ENCODE measurements at places on chromosomes 5 and 9. TPM values are rescaled to one million over a fixed set of nuclear protein-coding genes. Genes with fewer than 3 reads are reported as not detected.

EDIL3 gene
- total RNA-seq, result 47.2 TPM

DNA sequence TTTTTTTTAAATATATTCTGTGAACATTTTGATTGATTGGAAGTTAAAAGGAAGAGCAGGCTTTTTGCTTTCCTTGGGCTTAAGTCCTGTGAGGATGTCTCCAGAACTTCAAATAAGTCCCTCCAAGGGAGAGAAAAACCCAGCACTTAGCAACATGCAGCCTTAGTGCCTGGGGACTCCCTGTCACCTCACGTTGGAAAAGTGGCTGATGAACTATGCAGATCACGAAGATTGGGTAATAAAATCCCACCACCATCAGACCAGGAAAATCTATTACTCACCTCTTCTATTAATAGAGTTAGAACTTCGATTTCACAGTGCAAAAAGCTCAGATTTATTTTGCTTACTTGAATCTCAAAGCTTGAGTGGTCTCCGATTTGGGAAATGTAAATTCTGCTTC, 507.0 kb downstream of the MAT2B start:
- DNase-seq, result no peak

- DNase-seq, result no peak
Observed at GRCh38 chr5:44275908-44276307, 113.3 kb downstream of the FGF10 start.

DNA sequence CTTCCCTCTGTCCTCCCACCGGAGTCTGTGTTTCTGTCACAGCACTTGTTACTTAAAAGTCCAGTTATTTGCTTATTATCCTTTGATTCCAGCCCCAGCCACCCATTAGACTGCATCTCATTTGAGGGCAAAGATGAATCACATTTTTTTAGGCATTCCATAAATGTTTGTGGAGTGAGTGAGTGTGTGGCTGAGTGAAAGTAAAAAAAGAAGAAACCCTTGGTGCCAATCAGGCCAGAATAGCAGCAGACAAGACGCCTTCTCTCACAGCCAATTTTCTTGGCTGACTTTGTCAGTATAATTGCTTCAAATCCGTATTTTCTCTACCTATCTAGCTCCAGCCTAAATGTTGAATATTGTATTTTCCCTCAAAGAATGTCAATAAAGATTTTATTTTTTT, 613.0 kb upstream of the WWC1 start:
- DNase-seq, result no peak

- no peak for DNase-seq
Observed at GRCh38 chr9:131019388-131020239, 10.6 kb downstream of the LAMC3 start.

DNA sequence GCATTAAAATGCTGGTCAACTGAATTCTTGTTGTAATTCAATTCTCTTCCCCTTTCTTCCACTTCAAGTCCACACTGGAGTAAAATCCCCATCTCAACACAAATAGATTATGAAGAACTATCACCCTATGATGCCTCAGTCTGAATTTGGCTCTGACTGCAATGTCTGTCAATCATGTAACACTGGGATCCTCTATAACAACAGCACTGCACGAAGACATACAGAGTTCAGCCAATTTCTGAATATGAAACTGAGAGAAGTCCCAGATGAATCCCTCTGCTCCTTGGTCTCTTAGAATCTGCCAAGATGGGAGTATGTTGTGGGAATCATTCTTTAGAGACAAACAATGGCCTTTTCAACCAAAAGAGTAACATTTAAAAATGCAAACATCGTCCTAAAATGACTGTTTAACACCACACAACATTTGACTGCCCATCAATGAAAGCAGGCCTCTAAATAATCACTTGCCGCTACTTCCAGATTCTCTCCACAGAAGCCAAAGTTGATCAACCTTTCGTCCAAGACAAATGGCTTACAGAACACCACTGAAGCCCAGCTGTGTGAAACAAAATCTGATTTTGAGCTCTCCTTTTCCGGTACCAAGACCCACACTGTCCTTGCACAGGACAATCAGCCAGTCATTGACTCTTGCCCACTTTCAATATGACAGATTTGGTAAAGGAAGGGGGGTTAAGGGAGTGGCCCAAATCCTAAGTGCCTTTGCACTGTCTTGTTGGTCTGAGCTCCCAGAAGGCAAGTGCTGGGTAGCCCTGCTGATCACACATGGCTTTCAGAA, 258.0 kb downstream of the EBF1 start:
- no peak for DNase-seq

DNA sequence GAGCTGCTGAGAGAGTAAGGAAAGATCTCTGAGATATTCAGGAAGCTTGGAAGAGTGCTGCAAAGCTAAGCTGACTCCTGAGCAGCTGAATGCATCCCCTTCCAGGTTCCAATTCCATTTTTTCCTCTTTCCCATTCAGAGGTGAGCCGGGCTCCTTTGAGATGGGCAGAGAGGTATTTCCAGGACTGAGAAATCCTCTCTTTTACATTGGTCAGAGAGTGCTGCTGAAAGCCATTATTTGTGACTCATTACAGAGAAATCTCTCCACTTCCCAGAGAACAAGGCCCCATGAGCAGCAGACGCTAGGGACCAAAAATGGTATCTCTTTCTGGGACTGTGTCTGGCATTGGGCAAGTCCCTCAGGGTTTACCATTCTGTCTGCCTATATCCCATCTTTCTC, 3.7 kb downstream of the MCTP1 start:
- DNase-seq, result no peak

PDZD2 gene
- 6.8 TPM for total RNA-seq

LCN9 gene
- 3.7 TPM for total RNA-seq

DNA sequence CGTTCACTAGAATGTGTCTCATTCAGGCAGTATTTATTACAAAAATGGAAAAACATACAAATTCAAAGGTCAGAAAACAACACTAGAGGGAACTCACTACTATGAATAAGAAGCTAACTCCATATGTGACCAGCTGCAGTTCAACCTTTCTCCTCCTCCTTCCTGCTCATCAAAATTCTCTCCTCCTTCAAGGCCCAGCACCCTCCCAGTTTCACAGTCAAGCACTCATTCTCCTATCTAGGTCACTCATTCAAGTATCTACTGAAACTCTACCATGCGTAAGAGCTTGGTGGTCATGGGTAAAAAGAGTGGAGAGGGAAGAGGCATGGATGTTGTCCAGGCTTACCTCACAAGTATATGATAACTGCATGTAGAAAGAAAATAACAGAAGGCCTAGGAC, 27.7 kb downstream of the ECPAS start:
- no peak for DNase-seq

- no peak for DNase-seq
Observed at GRCh38 chr5:3194271-3194670, 401.4 kb upstream of the IRX1 start.

GRCh38 chr9:134852906-134853654, 27.5 kb upstream of the FCN2 start:
- DNase-seq, result no peak

PHYHD1 gene
- 14.1 TPM for total RNA-seq

DNA sequence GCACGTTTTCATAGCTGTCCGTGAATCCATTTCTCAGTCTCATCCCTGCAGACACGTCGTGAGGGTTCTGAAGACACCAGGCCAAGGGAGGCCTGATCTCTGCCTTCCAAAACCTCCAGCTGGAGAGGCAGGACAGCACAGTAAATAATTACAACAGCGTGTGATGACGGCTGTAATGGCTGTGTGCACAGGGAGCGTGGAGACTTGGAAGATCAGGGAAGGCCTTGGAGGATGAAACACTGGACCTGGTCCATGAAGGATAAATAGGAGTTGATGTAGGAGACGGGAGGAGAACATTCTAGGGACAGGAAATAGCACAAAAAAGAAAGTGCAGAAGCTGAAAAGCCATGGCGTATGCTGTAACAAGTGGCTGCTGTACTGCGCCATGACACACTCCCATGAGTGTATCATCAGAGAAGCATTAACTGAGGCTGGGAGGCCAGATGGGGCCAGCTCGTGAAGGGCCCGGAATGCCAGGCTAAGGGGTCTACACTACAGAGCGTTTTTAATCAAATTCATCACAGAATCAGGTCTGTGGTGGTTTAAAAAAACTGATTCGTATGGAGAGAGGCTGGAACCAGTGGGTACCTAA, 97.2 kb downstream of the CRB2 start:
- DNase-seq, result no peak

ASPN gene
- total RNA-seq, result not detected

DNA sequence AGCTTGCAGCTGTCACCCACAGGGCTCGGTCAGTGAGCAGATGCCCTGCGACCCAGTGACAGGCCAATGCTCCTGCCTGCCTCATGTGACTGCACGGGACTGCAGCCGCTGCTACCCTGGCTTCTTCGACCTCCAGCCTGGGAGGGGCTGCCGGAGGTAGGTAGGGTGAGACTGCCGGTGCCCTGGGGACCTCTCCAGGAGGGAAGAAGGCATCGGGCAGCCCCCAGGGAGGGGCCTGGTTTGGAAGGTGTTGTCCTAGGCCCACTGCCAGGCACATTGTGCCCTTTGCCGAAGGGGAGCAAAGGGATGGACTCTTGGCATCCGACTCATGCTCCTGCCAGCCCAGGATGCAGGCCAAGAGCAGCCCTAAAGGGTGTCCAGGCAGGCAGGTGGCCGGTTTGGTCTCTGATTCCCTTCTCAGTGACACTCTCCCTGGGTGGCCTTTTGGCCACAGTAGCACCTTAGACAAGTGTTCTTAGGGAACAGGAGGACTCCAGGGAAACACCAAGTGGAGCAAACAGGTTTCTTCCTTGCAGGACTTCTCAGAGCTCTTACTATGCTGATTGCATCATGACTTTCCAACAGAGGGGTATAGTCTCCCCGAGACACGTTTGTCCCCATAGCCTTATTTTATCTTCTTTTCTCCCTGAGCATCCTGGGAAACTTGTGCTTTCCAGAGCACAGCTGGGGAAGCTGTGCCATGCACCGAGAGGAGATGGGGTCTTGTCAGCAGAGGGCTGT, 28.1 kb upstream of the AIF1L start:
- no peak for DNase-seq

CBY3 gene
- total RNA-seq, result 1.4 TPM

GRCh38 chr9:126630458-126631237, 16.9 kb downstream of the LMX1B start:
- DNase-seq, result no peak

GRCh38 chr9:77954666-77955015, 77.0 kb downstream of the GNAQ start:
- no peak for DNase-seq

GRCh38 chr9:114616684-114617520, 5.8 kb downstream of the TMEM268 start:
- DNase-seq, result no peak

GRCh38 chr9:22919423-22919822, 472.8 kb downstream of the DMRTA1 start:
- DNase-seq, result no peak

GRCh38 chr5:61735531-61735930, 403.5 kb downstream of the ZSWIM6 start:
- DNase-seq, result no peak

DNA sequence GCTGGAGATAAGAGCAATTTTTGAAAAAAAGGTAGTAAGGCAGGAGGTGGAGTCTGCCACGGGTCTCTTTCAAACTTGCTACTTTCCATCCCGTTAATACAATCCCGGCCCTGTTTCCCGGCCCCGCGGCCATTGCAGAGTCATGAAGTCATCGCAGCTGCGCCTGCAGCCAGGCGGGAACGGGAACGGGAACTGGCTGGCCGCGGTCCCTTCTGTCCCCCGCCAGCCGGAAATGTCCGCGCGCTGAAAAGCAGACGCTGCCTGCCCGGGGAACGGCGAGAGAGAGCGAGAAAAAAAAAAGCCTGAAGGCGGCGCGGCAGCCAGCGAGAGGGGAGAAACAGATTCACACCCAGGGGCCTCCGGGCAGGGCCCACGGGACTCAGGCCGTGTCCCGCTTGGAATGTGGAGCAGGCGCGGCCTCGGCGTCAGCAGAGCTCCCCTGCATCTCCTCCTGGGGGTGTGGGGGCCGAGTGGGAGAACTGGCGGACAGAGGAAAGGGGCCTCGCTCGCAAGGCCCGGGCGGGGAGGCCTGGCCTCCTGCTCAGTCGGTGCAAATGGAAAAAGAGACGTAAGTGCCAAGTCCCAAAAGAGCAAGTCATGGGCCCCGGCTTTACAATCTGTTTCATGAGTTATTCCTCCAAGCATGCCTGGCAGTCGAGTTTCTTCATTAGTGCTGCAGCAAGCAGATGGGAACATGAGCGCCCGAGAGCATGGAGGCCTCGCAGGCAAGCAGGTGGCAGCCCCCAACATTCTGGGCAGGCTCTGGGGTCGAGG, 201.2 kb upstream of the GAS1 start:
- DNase-seq, result peak; percentile 31

DNA sequence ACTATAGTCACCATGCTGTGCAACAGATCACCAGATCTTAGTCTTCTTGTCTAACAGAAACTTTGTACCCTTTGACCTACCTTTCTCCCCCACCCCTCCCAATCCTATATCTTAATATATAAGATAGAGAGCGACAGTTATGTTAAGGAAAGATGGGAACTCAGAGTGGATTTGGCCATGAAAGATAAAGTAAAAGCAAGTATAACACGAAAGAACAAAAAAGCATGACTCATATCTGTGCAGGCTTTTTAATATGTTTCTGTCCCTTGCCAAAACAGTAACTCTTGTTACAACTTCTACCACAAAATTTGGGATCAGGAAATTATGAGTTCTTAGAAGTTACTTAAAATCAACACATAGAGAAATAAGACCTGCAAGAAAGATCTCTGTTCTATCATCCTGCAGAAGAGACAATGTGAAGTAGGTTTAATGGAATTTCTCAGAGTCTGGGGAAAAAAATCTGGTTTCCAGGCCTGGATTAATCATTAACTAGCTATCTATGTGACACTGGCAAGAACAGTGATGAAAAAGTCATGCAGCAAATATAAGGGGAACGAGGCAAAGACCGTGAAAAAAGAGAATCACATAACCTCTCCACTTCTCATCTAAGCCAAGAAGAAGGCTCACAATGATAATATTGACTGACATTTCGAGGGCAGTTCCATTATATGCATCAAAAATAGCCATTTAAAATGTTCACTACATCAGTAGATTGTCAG, 18.6 kb downstream of the BAAT start:
- DNase-seq, result no peak

DNA sequence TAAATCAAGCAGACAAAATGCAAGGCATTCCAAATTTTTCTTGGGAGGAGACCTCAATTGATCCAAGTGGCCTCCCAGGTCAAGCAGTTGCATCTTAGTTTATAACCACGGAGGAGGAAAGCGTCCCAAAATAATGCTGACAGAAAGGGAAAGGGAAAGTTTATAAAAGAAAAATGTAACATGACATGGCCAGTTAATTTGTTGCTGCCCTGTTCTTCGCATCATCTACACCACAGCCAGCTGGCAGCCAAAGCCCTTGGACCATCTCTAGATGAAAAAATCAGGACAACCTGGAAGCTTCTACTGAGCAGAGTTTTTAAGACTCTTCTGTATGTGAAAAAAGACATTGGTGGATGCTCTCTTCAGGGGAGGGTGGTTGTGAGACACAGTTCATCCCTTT, 128.8 kb upstream of the FBXL7 start:
- no peak for DNase-seq

- DNase-seq, result no peak
Observed at GRCh38 chr5:157721159-157721558, 10.1 kb upstream of the THG1L start.

IFNA13 gene
- total RNA-seq, result not detected

DNA sequence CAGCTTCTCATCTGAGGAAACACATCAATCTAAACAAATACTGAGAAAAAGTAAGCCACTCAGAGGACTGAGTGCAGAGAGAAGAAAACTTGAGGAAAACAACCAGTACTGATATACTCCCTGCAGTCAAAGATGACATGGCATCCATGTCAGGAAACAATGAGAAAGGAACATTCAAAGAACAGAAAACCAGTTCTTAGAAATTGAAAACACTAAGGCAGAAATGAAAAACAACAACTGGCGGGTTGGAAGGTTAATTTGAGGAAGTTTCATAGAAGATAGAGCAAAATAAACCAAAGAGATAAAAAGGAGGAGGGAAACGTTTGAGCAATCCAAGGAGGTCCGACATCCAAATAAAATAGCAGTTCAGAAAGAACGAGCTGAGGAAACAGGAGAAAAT, 475.2 kb downstream of the HINT1 start:
- no peak for DNase-seq

All from H1 (cell line).